GM12891 (cell line): ENCODE measurements at places on chromosomes 4 and X.

- DNase-seq, result no peak
These were observed 128.1 kb downstream of the LAS1L start for GRCh38 chrX:65406532-65406931.

- DNase-seq, result no peak
These were observed 48.2 kb upstream of the PASD1 start for GRCh38 chrX:151515237-151515636.

- DNase-seq, result no peak
These were observed 65.5 kb downstream of the PTTG2 start for GRCh38 chr4:38025665-38026064.

DNA sequence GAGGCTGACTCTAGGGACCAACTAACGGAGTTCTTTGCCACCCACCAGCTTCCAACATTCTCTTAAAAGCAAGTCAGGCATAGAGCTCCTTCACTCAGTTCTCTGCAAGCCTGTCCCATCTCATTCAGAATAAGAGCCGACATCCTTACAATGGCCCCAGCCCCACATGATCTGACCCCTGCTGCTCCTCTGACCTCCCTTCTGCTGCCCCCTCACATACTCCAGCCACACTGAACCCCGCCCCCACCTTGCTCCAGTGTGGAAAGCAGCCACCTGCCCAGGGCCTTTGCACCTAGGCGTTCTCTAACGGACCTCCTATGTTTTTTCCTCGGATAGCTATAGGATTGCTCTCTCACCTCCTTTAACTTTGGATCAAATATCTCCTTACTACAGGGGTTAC lies 143.2 kb upstream of the ETNPPL start:
- no peak for DNase-seq

DNA sequence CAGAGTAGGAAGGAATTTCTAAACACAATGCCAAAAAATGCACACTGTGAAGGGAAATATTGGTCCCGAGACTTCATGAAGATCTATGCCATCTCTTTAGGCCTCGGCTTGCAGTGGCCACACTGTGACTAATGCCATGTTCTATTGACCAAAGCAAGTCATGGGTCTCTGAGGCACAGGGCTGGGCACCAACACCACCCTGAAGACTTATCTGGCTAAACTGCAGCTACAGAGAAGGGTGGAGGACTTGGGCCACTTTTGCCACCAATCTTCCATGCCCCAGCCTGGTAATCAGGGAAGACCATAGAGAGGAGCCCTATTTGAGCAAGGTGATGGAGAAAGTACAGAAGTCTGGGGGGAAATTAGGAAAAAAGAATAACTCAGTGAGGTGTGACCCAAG lies 42.1 kb downstream of the HMX1 start:
- no peak for DNase-seq

- DNase-seq, result no peak
These were observed 19.4 kb downstream of the MTMR1 start for GRCh38 chrX:150712619-150713018.

- DNase-seq, result no peak
These were observed 97.5 kb downstream of the SNCA start for GRCh38 chr4:89739311-89739988.

- no peak for DNase-seq
These were observed 327.7 kb upstream of the RASGEF1B start for GRCh38 chr4:81799371-81799770.

DNA sequence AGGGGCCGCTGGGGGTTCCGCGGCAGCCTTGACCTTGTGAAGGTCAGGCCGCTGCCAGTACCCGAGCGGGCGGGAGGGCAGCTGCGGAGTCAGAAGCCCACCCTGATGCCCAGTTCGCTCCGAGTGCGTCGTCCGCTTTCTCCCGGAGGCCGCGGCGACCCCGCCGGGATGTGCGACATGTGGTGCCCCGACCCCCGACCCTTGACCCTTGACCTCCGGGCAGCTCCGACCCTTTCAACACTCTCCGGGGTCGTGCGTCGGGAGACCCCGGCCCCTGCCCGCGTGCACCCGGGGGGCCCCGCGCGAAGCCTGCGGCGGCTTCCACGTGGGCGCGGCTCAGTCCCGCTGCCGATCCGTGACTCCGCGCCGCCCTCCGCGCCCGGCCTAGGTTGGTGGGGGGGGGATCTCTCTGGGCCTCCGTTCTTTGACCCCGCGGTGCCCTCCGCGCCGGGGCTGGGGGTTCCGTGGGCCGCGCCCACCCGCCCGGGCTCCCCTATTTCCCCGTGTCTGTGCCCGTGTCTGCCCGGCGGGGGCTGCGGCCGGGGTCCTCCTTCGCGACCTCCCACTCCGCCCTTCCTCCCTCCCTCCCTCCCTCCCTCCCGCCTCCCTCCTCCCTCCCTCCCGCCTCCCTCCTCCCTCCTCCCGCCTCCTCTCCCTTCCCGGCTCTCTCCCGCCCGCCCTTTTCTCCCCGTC lies 609 bp upstream of the SLC25A6 start:
- peak; percentile 65 for DNase-seq

- peak; percentile 78 for DNase-seq
These were observed at the start of gene NAA15 for GRCh38 chr4:139301113-139301820. Gene NAA15, plus strand, starts transcription at chr4:139301505. Its CDS starts 273 bp downstream, at chr4:139301778.
